Tongue (tissue), 3 donors: ENCODE measurements at places on chromosomes 4 and X. TPM values are rescaled to one million over a fixed set of nuclear protein-coding genes. Genes with fewer than 3 reads are reported as not detected.

- DNase-seq, result no peak
Observed at GRCh38 chr4:3285558-3286334, 7.1 kb upstream of the RGS12 start.

- DNase-seq, result no peak
Observed at GRCh38 chrX:4484266-4484665, 770.8 kb upstream of the PRKX start.

DNA sequence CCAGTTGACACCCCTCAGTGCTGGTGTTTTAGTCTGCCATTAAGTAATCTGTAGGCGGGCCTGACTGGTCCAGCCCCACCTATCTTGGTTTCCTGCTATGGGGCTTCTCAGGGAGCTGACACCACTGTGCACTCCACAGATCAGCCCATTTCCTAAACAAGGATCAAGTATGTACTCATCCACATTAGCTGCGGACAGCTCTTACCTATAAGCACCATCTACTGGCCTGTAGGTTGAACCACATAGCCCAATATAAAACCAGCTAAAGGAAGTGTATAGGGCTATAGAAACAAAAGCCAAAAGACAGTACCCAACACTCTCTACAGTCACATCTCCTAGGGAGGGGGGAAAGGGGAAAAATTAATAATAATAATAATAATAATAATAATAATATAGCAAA, 353.5 kb upstream of the CXorf51B start:
- DNase-seq, result no peak

DNA sequence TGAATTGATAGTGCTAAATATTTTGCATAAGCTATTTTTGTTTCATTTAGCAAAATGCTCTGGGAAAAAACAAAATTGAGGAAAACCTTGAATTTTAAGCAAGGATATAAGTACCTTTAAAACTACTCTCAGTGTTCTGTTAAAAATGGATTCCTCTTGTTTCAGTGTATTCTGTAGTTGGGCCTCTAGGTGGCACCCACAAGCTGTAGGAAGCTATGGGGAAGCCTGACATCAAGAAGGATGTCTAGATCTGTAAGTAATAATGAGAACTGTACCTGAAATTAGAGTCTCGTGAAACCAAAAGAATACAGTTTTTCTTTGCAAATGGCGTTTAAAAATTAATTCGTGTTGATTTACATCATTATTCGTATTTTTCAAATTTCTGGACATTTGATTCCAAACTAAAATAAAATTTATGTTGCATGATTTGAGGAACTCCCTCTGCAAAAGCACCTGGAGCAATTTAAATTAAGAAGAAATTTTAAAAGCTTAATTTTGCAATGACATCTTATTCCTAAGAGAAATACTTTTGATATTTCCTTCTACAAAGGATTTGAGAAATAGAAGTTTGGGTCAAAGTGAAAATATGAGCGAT, 51.2 kb downstream of the TMPRSS11E start:
- peak; percentile 85 for DNase-seq

GRCh38 chrX:124269881-124270280, 62.6 kb upstream of the TEX13D start:
- peak; percentile 11 for DNase-seq

DNA sequence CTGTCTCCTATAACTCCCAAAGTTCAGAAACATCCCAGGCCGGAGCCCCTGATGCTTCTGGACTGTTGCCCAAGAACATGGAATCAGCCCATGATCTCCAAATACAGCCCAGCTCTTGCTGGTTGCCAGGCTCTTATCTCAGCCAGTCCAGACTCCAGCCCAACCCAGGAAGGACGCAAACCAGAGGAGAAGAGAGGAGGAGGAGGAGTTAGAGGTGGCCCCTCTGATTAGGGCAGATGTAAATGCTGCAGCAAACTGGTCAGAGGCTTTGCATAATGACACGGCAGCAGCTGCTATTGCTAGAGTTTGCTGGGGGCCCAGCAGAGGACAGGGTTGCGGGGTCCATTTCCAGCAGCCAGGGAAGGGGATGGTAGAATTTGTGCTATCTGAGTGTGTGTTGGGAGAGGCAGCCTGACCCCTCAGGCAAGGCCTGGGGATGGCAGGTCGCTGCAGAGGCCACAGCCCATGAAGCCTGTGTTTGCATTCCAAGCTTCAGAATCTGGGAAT, 4.2 kb upstream of the OTUD5 start:
- DNase-seq, result peak; percentile 25

- DNase-seq, result no peak
Observed at GRCh38 chrX:39309018-39309635, 507.9 kb downstream of the MID1IP1 start.

DNA sequence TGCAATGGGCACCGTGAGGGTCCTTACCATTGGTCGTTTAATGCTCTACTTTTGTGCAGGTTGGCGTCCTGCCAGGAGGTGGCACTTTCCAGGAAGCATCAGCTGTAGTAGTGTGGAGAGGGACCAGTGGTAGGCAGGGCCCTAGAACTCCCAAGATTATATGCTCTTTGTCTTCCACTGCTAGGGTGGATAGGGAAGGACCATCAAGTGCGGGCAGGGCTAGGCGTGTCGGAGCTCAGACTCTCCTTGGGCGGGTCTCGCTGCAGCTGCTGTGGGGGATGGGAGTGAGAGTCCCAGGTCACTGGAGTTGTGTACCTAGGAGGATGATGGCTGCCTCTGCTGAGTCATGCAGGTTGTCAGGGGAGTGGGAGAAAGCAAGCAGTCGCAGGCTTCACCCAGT, 134.7 kb downstream of the KLF8 start:
- no peak for DNase-seq

- DNase-seq, result no peak
Observed at GRCh38 chrX:139844163-139844562, 88.7 kb downstream of the ATP11C start.

- no peak for DNase-seq
Observed at GRCh38 chr4:15958562-15958961, 4.4 kb downstream of the FGFBP2 start.

- DNase-seq, result no peak
Observed at GRCh38 chr4:140559696-140560095, 9.1 kb downstream of the UCP1 start.

GRCh38 chr4:107220976-107221375, 184.9 kb upstream of the DKK2 start:
- no peak for DNase-seq

- DNase-seq, result no peak
Observed at GRCh38 chrX:70754169-70754848, 154.2 kb downstream of the TEX11 start.

GRCh38 chr4:140157341-140157740, 3.4 kb upstream of the MAML3 start:
- DNase-seq, result no peak

- peak; percentile 70 for DNase-seq
Observed at GRCh38 chrX:21802054-21802670, 37.3 kb upstream of the MBTPS2 start.

- no peak for DNase-seq
Observed at GRCh38 chrX:28016823-28017222, 35.6 kb upstream of the DCAF8L1 start.

GRCh38 chr4:25002681-25003080, 28.1 kb downstream of the LGI2 start:
- DNase-seq, result no peak

- no peak for DNase-seq
Observed at GRCh38 chr4:159481936-159482335, 379.1 kb downstream of the RAPGEF2 start.

DNA sequence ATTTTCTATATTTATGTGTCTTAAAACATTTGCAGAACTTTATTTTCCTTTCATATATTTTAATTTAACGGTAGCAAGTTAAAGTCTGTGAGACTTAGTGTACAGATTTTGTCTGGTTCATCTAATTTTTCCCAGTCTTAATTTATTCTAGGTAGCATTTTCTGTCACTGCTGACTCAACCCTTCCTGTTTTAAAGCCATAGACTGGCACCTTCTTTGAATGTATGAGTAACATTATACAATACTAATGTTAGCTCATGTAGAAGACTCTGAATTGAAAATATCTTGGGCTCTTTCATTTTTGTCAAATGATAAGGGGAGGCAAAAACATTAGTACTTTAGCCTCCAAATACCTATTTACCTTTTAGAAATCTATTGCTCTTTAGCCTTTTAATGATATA, 43.6 kb downstream of the BLTP1 start:
- no peak for DNase-seq

DNA sequence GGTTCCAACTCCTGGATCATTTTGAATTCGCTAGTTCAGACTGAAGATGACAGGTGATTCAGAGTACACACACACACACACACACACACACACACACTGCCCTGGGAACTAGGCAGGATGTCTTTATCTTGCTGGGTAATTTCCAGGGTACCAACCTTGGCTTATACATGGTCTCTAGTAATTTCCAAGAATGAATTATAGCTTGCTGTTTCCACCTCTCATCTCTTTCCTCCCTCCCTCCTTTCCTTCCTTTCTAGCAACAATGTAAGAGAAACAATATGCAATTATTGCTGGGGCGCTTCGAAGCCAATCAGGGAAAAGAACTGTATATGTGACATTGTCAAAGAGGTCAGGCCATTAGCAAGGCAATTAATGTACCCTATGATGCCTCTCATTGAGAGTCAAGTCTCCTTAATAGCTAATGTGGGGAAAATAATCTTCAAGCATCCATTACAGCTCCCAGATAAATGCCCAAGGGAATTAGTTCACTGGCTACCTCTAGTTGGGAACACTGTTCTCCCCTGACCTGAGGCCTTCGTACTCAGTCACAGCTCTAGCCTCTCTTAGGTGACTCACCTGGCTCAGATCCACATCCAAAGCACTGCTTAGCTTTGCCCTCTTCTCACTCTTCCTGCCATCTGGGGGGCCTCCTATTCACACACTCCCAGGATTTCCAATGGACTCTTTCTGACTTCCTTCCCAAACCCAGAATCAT, 311.5 kb downstream of the PPP1R2C start:
- no peak for DNase-seq

DNA sequence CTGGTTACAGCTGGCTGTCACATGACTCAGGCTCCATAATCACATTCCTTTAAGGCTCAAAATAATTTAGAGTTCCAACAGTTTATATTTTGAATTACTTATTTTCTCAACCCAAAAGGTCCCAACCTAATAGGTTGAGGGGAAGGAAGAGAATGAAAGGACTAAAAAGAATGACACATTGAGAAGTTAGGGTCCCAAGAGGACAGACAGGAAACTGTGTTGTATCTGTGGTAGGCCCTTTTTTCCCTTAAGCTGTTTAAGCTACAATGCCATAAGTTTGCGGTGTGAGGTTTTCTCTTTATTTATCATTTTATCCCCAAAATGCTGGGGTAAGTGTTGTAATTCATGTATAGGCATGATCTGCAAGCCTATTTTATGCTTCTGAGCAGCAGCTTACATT, 290.2 kb downstream of the ZNF674 start:
- DNase-seq, result no peak

GRCh38 chr4:171279131-171279530, 534.1 kb upstream of the GALNTL6 start:
- DNase-seq, result no peak

GRCh38 chr4:165402375-165402774, 23.6 kb downstream of the CPE start:
- no peak for DNase-seq

XG gene
- total RNA-seq, result 6.4 TPM

VMA21 gene
- 30.7 TPM for total RNA-seq

ANOS1 gene
- 26.4 TPM for total RNA-seq

ZNF182 gene
- 7.3 TPM for total RNA-seq

RTL9 gene
- 1.3 TPM for total RNA-seq

NSUN7 gene
- total RNA-seq, result 3.5 TPM

GNL3L gene
- total RNA-seq, result 40.9 TPM
